ENCODE measurements at places on chromosomes 5 and 9.

- DNase-seq, result no peak
Measured at GRCh38 chr5:38257308-38258041, 884 bp upstream of the EGFLAM start.

GRCh38 chr5:137122075-137122474 is 377.1 kb downstream of the SPOCK1 start:
- DNase-seq, result no peak

DNA sequence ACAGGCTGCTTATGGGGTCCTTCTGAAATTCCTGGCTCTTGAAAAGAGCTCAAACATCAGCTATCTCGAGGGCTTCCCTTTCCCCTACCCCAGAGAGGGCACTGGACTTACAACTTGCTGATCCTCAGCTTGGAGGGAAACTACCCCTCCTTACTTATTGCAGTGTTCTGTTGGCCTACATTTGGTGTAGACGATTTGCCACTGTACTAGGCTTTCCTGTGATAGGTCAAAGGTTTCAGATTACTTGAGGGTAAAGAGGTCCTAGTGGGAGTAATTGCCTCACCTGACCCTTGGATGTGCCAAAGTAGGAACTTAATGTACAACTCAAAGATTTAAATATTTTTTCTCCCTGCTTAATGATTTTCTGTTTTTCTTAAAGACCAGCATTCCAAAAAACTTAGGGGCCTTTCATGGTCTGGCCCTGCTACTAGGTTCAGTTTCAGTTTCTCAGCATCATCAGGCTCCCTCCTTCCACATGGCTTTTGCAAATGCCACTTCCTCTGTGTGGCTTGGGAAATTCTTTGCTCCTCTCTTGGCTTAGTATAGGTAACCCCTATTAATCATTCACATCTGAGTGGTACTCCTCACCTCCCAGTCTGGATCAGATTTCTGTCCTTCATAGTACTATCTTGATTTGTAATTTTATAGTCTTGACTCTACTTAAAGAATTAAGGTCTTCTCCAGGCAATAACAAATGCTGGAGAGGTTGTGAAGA is 32.4 kb downstream of the CYSTM1 start:
- DNase-seq, result no peak

DNA sequence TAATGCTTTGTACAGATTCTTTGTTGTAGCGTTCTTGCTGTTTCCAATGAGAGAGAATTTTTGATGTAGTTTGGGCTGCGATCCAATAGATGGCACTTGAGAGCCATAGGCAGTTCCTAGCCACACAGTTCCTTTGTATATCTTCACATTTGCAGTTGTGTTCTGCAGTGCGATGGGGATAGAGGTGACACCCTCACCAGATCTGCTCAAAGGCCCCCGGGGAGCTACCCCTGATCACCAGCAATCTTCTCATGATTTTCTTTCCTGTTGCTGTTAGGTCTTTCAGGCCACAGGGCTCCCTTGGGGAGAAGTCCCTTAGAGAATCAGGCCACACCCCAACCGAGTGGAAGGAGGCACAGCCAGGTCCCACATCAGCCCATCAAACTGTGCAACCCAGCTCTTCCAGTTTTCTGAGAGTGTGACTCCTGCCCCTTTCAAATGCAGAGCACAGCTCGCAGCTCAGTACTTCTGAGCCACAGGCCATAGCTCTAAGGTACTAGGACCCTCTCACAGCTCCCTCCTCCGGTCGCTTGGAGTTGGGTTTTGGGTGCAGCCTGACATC is 353.7 kb downstream of the SLCO4C1 start:
- DNase-seq, result no peak

DNA sequence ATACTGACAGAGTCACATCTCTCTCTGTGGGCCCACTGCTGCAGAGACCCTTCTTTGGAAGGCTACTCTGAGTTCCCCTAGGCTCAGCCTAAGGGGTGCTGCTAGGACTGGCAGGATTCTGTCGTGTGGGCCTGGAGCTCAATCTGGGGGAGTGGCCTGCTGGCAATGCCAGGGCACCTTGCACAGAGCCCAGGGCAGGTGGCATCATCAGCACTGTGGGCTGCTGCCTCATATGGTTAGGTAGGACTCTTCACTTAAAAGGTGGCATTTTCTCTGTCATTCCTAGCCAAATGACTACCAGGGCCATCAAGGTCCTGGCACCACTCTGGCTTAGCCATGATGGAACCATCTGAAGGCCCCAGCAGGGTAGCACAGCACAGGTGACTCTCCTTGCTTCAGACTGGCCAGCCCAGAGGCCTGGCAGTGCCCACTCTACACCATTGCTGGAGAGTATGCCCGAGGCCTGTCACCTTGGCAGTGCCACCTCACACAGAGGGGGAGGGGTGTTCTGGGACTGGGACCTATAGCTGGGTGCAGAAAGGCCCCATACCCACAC is 21.9 kb downstream of the PITX1 start:
- no peak for DNase-seq

DNA sequence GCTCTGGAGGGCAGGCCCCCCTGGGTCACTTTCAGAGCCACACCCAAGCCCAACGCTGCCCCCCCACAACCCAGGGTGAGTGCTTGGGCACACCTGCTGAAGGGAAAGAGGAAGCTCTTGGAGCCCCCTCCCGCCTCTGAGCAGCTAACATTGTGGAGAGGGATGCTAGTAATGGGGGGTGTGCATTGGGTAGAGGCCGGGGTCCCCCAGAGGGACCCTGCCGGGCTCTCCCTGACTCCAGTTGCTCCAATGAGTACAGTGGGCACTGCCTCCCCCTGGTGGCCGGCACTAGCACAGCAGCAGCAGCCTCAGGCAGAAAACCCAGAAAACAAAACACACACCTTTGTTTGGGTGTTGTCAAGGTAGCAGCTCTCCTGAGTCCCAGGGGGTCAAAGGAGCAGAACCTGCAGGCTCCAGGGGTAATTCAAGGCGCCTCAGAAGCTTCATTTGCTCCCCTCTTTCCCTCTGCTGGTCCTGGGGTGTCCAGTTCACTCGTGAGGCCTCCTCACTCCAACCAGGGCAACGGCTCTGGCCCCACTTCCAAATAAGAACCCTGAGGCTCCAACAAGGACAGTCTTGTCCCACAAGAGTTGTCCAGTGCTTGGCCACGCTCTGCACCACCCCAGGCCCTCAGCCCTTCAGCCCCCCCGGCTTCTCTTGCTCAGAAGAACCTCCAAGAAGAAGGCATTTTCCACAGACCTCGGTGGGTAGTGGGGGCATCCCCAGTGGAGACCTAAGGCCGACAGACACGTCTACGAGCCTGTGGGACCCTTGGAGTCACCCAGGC is 16.1 kb downstream of the GBGT1 start:
- DNase-seq, result peak; percentile 87

DNA sequence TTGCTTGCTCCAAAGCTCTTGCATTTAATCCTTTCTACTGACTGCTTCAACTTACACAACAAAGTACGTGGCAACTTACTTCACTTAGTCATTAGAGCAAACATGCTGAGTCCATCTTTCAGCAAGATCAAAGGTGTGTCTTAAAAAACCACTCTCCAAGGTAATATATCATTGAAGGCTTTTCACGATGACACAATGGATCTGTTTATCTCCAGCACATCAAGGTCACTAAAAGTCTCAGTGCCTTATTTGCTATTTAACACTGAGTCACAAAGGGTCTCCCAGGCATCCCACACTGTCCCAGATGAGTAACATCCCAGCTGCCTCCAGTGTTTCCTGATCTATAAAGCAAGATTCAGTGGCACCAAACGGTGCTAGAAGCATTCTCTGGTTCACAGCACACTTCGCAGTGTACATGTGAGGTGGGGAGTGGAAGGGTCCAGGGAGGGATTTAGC is 3.7 kb upstream of the CLK4 start:
- DNase-seq, result no peak

- DNase-seq, result no peak
Measured at GRCh38 chr5:60806591-60807243, 37.4 kb downstream of the ELOVL7 start.

- no peak for DNase-seq
Measured at GRCh38 chr5:121251954-121252353, 599.7 kb upstream of the FTMT start.

GRCh38 chr9:98071737-98072136 is 15.2 kb downstream of the NANS start:
- DNase-seq, result no peak

Data from CD4-positive, alpha-beta T cell (primary cell).